ENCODE measurements at places on chromosomes 1 and 21.

GRCh38 chr1:81157686-81158085 is 643.0 kb upstream of the ADGRL2 start:
- DNase-seq: no peak

GRCh38 chr1:171426645-171427044 is 58.7 kb upstream of the PRRC2C start:
- no peak for DNase-seq

- DNase-seq: no peak
Observed at GRCh38 chr1:30041741-30042437, 681.5 kb downstream of the MATN1 start.

DNA sequence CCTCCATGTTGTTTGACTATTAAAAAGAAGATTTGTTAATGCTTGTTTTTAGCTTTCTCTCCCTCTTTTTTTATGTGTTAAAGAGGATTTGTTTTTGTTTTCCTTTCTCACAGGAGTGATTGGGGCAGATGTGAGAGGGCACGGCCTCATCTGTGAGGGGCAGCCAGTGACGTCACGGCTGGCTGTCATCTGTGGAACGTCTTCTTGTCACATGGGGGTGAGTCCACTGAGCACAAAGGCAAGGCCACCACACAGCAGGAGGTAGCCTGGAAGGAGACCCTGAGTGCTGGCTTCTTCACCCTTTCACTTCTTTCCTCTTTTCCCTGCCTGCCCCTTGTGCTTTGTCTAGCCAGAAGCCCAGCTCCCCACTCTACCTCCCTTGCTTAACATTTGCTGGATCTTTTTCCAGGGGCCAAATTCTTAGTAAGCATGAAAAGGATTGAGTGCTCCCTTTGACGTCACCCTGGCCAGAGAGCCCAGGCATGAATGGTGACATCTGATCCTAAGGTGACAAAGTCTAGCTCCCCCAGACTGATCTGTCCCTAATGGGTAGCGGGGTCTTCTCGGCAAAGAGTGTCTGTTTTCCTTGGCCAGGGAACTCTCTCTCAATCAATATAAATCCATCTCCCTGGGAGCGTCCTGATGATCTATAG is 257.2 kb downstream of the FGGY start:
- no peak for DNase-seq

DNA sequence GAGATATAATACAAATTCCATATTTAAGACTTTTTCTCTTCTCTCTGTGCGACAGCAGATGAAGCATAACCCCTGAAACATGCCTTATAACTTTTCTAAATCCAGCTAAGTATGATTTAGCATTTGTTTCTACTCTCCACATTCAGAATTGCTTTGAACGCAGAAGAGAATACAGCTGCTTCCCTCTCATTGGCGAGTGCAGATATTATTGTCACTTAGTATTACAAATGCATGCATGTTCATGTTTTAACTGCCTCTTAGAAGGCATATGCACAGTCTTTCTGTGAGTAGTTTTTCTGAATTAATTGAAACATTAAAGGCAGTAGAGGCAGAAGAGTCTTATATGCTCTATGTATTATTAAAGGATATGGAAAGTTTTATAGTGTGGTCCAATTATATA is 217.1 kb downstream of the ZP4 start:
- no peak for DNase-seq

DNA sequence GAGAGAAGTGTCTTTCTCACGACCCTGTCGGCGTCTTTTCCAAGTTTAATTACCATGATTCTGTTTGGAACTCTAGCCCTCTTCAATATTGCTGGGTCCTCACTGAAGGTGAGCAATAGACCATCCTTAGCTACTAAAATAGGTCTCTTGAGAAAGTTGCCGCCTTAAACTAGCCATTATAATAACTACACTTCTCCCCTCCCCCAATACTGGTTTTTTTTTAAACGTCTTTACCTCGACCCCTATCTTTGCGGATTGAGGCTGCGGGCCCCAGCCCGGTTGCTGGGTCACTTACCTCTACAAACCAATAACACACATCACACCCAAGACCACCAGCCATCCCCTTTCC is 672 bp downstream of the ENSA start:
- DNase-seq: no peak

DNA sequence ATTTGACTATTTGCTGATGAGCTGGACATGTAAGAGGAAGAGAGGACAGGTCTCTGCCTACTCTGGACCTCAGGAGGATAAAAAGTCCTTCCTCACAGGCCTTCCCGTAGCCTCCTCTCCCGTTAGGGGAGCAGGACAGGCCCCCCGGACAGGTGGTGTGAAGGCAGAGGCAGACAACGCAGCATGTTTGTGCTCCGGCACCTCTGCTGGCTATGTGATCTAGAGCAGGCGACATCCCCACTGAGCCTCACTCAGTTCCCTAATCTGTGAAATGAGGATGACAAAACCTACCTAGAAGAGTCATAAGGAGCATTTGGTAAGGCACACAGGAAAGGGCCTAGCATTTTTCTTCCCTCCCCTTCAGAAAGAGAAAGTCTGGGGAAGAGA is 34.8 kb downstream of the KIAA1614 start:
- DNase-seq: no peak

DNA sequence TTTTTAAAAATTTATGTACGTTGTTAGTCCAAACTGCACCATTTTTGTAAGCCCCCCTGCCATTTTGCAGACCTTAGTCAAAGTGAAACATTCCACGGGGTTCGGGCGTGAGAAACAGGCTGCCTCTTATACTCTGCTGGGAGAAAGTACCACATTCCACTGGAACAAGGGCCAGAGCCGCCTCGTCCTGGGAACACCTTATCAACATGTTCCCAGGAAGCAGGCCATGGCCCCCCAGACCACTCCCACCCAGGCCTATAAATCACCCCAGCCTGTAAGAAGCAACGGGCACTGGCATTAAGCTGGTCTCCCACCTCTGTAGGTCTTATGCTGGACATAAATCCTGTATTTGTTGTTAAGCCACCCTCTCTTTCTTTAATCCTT is 854 bp upstream of the ZRANB2 start:
- no peak for DNase-seq

DNA sequence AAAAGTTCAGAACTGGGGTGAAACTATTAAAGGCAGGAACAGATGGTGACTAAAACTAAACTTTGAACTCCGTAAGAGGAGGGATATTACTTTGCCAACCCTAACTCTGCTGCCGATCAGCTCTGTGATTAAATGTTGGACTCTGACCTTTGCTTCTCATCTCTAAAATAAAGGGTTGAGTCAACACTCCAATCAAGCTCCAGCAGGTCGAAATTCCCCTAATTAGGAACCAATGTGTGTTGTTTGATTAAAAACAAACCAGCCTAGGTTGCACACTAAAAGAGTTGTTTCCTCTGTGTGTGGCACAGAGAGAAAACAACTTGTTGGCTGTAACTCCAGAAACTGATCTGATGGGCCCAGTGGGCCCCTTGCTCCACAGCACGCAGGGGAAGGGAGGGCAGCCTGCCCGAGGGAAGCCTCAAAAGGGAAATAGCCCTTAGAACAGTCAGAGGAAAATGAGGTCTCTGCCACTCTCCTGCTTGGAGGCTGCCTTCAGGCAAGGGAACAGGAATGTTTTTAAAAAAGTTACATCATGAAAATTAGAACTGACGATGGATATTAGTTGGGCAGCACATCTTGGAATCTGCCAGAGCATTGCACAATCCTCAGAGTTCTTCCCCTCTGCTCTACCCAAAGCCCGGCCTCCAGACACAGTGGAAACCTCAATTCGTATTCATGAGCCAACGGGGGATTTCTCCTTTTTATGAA is 69.3 kb downstream of the KCTD3 start:
- DNase-seq: no peak

DNA sequence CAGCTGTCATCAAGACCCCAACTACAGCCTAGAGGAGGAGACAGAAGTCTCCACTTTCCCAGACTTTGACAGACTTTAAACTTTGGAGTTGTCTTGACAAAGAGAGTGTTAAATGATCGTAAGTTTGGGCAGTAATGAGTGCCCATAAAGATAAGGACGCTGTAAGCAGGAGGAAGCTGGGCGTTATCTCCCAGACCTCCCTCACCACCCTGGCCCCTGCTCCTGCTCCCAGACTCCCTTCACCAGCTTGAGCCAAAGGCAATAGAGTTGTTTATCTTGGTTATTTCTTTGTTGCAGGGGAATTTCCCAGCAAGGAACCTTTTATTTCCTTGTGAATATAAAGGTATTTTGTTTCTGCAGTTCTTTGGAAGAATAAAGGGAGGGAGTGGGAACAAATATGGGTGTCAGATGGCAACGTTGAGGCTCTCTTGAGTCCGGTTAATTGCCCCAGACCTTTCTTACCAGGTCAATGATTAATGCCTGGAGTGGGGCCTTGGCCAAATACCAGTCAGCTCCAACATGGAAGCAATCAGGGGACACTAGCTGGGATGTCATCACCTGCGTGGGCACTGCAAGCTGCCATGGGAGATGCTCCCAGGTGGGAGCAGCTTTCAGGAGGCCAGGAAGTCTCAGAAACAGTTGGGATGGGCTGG is 4.4 kb downstream of the PIGR start:
- no peak for DNase-seq

- DNase-seq: no peak
Observed at GRCh38 chr21:31425138-31425537, 81.1 kb upstream of the TIAM1 start.

GRCh38 chr21:40846587-40847411 is at the start of gene DSCAM:
Gene DSCAM (minus strand): TSS chr21:40847158. CDS start chr21:40846661, 497 bp downstream.
- no peak for DNase-seq

All from AML-193 (cell line).